Lung microvascular endothelial cell (primary cell): ENCODE measurements at places on chromosomes 12 and 14.
A peak's percentile ranks its signal among the peaks of the same experiment; 100 is the strongest.

DNA sequence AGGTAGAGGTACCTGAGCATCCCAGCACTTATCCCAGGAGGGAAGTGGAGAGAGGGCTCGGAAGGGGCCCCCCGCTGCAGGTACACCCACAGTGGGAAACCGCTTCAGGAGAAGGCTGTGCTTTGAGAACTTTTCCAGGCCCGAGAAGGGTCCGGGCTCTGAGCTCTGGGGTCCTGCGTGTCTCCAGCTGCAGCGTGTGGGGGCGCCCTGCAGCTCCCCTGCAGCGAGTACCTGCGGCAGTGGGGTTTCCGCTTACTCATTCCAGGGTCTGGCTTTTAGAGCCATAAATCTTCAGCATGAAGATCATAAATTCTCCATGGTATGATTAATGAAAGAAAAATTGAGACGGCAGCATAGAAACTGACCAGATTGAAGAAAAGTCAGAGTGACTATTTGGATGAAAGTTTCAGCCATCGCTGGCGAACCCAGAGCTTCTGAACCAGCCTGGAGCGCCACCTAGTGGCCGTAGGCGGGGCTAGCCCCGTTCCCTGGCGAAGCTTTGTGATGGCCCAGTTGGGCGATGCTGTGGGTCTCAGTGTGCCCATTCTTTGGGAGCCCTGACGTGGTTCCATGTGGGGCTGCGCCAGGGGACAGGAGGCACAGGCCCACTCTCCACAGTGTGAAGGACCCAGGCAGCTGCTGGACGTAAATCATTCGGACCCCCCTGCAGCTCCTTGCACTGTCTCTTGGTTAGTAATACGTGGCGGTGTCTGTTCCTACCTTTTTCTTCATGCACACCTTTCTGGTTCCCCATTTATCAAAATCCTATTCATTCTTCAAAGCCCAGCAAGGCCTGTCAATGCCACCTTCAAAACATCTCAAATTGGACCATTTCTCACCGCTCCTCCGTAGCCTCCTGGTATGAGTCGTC, 198.2 kb downstream of the TSPAN9 start:
- DNase-seq: peak; percentile 81

GRCh38 chr12:81963026-81963425, 203.9 kb upstream of the PPFIA2 start:
- DNase-seq: no peak

- DNase-seq: peak; percentile 89
These were observed 11.7 kb downstream of the HDAC7 start for GRCh38 chr12:47808050-47808449.

DNA sequence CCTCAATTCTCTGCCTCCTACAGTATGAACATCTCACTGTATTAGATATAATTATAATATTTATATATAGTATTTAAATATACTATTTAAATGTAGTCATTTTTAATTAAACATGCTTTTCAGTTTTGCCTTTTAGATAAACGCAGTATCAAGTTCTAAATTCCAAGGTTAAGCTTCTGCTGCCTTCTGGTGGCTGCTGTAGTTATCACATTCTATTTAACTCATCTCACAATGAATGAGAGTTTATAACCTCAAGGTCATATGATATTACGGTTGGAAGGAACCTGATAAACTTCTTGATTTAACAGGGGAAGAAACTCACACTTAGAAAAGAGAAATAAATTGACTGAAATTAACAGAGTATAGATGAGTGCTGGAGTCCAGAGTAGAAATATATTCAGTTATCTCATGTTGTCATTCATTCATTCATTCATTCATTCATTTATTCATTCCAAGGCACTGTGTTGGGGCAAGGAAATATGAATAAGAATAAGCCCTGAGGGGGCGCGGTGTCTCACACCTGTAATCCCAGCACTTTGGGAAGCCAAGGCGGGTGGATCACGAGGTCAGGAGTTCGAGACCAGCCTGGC, 31.9 kb downstream of the GUCY2C start:
- peak; percentile 76 for DNase-seq

DNA sequence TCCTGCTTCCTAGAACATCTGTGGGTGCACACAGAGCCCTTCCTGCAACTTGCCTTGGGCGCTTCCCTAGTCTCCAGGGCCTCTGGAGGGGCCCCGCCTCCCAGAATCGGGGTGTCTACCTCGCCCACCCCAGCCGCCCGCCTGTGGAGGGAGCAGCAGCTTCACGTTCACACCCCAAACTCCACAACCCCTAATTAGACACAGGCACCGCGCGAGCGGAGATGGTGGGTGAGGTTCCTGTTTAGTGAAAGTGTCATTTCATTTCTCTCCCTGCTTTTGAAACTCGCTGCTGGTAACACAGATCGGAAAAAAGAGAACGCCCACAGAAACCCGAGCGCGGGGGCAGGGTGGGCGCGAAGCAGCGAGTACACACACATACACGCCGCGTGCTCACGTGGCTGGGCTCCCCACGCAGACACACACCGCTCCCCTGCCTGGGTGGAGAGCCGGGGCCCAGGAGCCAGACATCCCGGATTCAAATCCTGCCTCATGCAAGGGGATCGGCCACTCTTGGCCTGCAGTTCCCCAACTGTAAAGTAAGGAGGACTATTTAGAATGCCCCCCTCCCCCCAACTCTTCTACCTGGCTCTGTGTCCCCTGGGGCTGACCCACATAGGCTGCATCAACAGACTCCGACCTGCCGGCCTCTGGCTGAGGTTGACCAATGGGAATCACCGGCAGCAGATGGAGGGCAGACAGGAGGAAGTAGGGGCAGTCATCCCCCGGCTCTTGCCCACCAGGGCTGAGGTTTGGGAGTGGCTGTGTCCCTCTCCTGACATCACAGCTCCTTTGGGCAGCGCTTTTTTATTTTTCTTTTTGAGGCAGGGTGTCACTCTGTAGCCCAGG, 79.2 kb upstream of the NCOR2 start:
- DNase-seq: no peak

GRCh38 chr12:132481345-132481744, 8.6 kb upstream of the FBRSL1 start:
- no peak for DNase-seq

GRCh38 chr12:22410486-22410885, 76.0 kb upstream of the ST8SIA1 start:
- no peak for DNase-seq

DNA sequence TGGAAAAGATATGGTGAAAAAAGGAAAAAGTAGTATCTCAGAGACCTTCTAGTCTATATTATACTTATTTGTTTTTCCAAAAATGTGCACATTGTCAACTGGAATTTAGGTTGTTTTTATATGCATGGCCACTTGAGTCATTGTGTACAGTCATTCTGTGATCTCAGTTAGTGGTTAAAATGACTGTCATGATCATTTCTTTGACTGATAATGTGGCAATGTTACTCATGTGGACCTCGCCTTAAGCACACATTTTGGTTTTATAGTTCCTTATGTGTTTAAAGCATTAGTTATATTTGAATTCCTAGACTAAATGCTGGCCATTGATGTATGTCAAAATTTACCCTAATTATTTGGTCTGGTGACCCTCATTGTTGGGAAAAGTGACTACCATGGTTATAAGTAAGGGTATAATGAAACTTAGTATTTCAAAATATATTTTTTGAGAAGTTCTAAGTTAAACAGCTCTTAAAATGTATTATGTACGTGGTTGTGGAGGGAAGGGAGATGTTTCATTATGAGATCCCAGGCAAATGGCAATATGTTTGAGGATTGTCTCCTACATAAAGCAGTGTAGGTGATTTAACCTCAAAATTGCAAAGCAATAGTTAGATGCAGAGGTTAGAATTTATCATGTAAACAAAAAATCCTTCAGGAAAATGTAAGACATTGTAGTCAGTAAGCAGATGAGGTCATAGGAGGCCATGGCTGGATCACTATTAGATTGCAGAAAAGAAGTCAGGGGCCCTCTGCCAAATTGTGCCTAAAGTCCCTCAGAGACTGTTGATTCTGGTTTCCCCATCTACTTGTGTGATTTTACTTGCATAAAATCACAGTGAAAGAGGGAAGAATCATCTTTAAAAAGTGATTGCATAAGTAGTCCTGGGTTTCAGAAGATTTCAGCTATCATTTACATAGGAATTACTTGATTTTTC, 17.5 kb downstream of the PNMA1 start:
- no peak for DNase-seq

- peak; percentile 82 for DNase-seq
These were observed 5.1 kb downstream of the LMBR1L start for GRCh38 chr12:49105504-49106084.

DNA sequence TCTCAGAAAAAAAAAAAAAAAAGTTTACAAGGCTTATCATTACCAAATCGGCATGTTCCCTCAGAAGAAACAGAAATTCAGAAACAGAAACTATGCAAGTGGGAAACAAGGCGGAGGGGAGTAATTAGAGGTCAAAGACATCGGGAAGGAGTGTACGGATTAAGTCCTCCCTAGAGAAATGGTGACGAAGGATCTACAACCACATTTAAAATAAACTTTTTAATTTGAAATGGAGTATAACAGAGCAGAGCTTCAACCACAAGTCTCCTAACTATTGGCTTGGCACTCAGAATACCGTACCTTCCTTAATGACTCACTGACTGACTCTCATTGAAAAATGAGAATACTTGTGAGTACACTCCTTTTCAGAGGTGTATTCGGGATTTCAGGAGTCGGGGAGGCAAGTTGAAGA, 908 bp downstream of the ENTPD5 start:
- DNase-seq: peak; percentile 59

DNA sequence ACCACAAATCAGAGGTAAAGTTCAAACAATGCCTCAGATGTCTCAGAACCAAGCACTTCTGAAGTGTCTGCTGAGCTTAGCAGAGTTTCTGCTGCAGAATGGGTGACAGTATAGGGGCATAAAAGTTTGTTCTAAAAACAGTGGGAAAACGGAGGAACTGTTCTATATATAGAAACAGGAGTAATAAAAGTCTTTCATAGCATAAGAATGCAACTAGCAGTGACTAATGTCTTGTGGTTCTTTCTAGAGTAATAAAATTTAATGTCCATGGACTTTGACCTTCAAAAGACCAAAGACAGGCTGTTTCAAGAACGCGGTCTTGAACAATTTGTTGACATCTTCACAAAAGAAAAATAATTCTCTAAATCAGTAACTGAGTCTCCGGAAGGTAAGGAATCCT, 107.5 kb upstream of the FAR2 start:
- DNase-seq: no peak

- DNase-seq: no peak
These were observed 14.8 kb upstream of the EDDM3A start for GRCh38 chr14:20730891-20731290.

DNA sequence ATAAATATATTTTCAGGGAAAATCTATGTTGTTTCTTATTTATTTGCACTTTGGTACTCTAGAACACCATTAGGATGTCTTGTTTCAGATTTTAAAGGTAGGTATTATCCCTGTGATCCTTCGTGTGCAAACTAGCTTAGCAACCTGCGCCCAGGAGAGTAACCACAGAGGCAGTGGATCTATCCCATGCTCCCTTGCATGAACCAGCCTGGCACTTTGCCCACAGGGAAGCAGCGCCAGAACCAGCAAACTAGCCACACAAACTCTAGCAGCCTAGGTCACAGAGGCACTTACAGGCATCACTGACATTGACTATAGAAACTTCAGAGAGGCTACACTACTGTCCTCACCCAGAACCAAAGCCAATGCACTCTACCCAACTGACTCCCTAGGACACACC, 76.1 kb downstream of the TSHR start:
- no peak for DNase-seq

DNA sequence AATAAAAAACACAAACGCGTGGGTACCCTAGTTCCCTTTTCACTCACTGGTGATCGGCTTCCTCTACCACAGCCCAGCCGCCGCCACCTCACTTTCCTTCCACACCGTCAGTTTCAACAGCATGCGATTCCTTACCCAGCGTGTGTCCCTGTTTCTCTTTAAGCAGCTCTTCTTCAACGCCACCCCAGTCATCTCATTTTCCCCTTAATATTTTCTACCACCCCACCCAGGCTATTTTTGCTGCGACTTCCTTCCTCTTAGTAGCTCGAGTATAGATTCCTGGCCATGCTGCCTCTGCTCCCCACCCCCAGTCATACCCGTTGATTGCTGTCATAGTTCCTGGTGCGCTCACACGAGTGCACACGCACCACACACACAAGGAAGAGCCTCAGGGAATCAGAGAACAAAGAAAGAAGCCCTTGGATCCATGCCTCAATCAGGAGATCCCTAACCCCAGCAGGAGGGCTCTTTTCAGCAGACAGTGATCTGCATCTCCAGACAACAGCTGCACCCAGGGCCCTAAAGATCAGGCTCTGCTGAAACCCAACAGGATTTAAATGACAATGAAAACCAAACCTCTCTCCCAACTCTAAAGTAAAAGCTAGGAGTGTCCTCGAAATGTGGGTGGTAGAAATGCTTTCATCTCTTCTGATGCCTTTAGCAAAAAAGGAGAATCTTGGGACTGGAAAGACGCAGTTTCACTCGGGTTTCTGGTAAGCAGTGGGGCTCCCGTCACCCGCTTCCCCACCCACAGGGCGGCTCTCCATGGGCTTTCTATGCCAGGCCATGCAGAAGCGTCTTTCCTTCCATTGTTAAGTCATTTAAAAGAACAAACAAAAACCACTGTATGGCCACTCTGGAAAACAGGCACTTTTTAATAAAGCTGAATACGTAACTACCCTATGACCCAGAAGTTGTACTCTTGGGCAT, 23.8 kb downstream of the VPS37B start:
- DNase-seq: peak; percentile 92

GRCh38 chr12:10771132-10771733, 31.2 kb downstream of the TAS2R7 start:
- peak; percentile 71 for DNase-seq

DNA sequence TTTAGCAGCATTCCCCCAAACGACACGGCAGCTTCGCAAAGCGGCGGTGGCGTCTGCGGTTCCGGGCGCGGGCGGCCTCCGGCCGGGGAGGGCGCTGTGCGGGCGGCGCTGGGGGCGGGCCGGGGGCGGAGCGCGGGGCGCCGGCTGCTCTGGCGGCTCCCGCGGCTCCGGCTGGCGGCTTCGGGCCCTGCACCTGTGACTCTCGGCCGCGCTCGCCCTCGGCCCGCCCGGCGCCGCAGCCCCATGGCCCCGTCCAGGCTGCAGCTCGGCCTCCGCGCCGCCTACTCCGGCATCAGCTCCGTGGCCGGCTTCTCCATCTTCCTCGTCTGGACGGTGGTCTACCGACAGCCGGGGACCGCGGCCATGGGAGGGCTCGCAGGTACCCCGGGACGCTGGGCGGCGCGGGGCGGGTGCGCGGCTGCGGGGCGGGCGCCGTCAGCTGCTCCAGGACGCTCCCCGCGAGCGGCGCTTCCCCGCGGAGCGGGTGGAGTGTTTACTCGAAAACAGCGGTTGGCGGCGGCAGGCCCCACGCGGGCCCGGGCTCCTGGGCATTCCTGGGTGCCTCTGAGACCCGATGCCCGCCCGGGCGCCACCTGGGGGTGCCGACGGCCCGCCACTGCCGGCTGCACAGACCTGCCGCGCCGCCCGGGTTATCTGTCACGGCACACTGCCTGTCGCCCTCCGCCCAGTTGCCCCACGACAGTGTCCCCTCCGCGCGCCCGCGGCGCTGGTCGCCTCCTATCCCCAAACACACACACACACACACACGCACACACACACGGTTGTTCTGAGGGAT, at the start of gene SLC48A1:
Gene SLC48A1, plus strand, starts transcription at position 177 of the 796 bp plus-strand sequence. Its CDS starts 67 bp downstream, at position 244.
- DNase-seq: peak; percentile 75

- no peak for DNase-seq
These were observed 204.7 kb upstream of the PELI2 start for GRCh38 chr14:55913324-55914025.
